ENCODE measurements at places on chromosomes 1 and 21.

DNA sequence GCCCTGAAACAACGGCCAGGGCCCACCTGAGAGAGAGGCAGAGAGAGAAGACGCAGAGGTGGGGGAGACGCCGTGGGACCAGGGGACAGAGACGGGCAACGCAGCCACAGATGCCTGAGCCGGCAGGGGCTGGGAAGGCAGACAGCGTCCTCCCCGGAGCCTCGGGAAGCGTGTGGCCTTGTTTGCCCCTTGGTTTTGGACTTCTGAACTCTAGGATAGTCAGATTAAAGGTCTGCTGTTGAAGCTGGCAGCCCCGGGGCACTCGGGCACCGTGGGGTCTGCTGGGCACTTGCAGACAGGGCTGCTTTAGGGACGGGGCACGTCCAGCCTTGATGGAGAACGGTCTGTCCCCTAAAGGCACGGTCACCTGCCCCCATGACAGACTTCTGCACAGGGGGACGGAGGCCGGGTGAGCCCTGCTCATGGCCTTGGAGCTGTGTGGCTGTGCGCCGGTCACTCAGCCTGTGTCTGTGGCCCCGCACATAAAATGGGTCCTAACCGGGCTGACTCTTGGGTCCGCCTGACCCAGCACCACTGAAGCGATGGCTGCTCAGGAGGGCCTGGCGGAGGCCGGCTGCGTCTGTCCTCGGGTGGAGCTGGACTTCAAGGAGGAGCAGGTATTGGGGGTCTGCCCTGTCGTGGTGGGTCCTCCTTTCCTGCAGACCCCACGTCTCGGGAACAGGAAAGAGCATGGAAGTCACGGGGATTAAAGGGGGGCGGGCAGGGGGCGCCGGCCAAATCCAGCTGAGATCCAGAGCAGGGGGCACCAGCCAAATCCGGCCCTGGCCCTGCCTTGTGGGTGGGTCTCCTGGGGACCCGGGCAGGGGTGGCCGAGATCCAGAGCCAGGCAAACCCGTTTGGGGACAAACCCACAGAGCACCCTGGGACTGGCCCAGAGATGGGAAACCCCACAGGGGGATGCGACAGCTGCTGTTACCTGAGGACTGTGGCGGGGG lies 9.6 kb upstream of the RNF223 start:
- peak; percentile 9 for DNase-seq

DNA sequence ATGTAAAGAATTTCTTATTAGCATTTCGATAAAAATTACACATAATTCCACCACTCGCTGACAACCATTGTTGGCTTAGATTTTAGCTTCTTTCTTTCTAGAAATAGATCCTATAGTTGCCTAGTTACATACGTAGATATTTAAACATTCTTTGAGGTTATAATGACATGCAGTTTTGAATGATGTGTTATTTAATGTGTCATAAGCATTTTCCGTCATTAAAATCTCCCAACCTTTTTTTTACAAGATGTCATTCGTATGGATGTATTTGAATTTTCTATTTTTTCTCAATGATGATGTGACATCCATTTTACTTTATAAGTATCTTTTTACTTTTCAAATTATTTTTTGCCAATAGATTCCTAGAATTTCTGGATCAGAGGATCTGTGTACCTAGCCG lies 44.7 kb downstream of the SLC37A1 start:
- DNase-seq: no peak

DNA sequence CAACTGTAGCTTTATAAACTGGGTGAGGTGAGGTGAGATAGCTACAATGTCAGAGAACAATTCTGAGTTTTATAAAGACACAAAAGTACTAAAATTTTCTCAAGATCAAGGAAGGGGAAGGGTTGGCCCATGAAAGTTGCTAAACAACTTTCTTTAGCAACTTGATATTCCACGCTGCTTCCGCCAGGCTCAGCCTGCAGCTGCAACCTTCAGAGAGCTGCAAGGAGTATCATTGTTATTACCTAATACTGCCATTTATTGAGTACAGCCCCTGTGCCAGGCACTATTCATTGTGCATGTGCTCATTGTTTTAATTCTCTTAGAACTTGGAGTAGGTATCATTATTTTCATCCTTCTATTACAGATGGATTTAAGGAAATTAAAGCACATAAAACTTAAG lies 34.1 kb upstream of the SUCO start:
- DNase-seq: no peak

DNA sequence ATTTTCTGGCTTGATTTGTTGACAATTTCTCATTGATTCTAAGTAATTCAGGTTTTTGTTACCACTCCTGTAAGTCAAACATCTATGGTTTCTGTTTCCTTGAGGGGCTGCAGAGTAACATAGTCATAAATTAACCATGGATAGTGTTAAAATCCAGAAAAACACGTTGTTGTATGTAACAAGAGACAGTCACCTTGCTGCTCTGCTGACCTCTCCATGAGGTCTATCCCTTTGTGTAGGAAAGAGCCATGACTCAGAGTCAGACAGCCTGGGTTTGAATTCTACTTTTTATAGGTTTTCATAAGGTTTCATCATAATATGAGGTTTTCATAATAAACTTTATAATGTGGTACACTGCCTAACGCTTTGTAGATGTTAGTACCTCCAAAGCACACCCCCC lies 27.6 kb upstream of the NBL1 start:
- DNase-seq: no peak

GRCh38 chr1:11880181-11880575 lies 21.4 kb upstream of the NPPB start:
- no peak for DNase-seq

- no peak for DNase-seq
Observed at GRCh38 chr1:56578963-56579875, at the start of gene PLPP3. TSS of gene PLPP3 (minus strand) at chr1:56579563. CDS start at chr1:56579016, 547 bp downstream.

DNA sequence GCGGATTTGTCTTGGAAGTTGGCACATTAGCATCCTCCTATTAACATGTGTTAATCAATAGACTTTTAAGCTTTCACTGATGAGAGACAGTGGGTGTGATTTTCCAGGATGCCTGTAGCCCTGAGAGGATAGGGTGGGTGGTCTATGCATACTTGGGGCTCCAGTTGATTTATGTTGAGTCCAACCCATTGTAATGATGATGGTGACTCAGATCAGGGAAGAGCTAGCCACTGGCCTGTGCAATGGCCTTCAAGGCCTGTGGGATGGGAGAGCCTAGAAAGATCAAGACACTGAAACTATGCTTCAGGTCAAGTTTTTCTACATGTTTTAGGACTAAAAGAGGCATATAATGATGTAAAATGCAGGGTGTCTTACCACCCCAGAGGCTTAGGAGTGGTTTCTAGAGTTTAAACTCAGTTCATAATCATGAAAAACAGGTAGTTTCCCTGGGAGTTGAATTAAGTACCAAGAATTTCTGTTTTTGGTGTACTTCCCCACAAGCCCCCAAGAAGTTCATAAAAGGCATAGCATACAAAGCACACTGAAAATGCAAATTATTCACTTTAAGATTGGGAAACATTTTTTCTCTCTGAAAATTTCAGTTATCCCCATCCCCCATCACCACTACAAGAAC lies 19.9 kb downstream of the BEND5 start:
- no peak for DNase-seq

- no peak for DNase-seq
Observed at GRCh38 chr21:42079939-42080787, 9.0 kb downstream of the UMODL1 start.

DNA sequence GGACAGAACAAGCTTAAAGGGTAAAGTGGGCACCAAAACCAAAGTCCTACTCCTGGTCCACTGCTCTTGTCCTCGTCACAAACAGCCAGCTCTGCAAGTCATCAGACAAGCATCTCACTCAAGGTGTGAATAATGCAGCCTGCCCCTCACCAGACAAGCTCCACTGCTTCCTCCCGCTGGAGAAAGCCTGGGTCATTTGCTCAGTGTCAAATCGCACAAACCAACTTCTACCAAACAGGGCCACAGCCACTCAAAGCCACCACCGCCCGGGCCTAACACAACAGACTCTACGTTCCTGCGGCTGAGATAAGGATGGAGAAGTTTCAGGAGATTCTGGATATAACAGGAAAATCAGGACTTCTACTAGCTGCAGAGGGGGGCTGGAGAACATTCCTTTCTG lies 3.3 kb downstream of the SSBP3 start:
- no peak for DNase-seq

DNA sequence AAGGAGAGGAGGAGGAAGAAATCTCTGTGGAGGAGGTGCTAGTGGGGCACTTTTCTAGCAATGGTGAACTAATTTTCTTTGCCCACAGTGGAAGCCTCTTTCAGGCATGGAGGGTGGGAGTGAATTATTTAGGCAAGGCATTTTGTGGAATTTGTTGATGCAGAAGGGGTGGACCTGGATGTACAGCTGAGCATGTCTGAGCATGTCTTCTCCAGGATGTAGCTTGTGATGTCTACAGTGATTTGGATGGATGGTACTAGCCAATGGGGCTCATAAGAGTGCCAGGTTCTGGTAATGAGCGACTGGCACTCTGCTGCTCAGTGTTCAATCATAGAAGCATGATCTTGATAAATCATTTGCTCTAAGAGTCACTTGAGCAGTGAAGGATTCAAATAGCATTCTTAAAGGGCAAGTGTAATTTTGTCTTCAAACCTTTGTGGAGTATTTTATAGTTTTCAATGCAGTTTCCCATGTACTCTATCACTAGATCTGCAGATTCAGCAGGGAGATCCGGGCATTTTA lies 153.9 kb upstream of the LMO4 start:
- no peak for DNase-seq

GRCh38 chr1:175079338-175079737 lies 11.7 kb downstream of the TNN start:
- no peak for DNase-seq

DNA sequence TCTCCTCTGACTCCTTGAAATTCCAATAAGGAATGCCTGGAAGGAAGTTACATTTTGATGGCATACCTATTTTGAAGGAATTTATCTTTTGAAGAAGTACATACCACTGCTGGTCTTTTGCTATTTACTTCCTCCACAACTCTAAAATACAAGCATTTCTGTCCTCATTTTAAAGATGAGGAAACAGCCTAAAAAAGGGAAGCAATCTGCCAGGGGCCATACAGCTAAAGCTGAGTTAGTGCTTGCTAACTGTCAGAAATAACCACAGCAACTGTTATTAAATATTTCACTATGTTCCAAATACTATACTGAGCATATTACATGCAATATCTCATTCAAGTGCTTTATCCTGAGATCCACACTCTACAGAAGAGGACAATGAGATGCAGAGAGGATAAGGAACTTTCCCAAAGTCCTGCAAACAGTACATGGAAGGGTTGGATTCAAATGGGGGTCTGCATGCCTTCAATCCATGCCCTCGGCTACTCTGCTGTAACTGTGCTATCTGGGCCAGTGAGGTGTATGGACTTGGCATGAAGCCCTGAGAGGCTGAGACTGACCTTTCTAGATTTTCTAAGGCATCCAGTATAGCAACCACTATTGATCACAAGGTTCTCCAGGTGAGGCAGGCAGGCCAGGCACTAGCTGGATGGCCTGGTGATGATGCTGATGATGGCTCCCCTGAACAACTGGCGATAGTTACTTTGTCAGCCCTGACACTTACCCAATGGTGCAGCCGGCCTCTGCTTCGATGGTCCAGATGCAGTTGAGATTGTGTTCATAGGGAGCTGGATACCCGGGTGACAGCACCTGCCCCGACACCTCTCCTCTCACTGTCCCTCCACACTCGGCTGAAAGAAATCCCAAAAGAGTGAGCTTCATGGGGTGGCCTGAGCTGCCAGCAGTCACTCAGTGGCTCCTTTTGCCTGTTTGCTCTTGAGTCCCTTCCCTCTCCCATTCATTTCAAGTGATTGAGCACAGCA lies 171.4 kb upstream of the HMGB4 start:
- no peak for DNase-seq

DNA sequence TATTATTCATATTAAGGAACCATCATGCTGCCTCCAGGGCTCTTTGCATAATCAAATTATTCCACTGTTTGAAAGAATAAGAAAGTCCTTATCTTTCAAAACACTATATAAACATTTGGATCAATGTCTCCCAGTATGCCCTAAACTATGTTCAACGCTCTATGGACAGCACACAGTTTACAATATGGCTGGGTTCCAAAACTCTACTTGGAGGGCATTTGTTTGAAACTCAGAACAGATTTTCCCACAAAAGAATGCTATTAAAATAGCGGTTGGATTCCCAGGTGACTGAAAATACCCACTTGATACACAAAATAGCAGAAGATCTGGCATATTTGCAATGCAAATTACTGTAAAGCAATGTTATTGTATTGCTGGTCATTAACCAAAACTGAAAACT lies 3.2 kb downstream of the HAO2 start:
- DNase-seq: no peak

DNA sequence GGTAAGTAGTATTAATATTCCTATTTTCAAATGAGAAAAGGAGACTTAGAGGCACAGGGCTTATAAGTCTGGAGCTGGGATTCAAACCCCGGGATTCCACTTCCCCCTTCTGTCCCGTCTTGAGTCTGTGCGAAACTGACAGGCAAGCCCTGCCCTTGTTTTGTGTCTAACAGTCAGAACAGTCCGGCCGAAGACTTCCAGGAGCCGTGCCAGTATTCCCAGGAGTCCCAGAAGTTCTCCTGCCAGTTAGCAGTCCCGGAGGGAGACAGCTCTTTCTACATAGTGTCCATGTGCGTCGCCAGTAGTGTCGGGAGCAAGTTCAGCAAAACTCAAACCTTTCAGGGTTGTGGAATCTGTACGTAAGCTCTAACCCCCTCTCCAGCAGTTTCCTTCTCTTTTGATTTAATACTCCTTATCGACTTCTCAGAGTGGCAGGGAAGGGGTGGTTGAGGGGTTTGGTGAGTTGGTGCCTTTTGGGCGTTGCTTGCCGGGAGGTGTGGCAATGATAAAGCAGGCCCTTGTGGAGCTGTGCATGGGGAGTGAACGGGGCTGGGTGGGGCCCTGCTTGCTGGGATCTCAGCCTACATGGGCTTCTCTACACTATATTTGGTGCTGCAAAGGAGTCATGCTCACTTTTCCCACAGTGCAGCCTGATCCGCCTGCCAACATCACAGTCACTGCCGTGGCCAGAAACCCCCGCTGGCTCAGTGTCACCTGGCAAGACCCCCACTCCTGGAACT lies 29.4 kb downstream of the IL6R start:
- no peak for DNase-seq

Measured in activated naive CD4-positive, alpha-beta T cell treated with anti-CD3 and anti-CD28 coated beads, Interleukin-2, amount 50 U/mL, for 16 hours (primary cell).